Uterus (tissue), 4 donors: ENCODE measurements at places on chromosomes 4 and X. TPM values are rescaled to one million over a fixed set of nuclear protein-coding genes. Genes with fewer than 3 reads are reported as not detected.

The RAI2 gene
- total RNA-seq: 80.1 TPM

The ADH6 gene
- total RNA-seq: not detected

The SUPT20HL2 gene
- 1.2 TPM for total RNA-seq

The MAGEA8 gene
- total RNA-seq: not detected

The ZCCHC18 gene
- total RNA-seq: 7.2 TPM

The CD40LG gene
- not detected for total RNA-seq

The GAGE12F gene
- not detected for total RNA-seq

The CDKL5 gene
- 13.6 TPM for total RNA-seq

The DGKK gene
- not detected for total RNA-seq

The HS3ST1 gene
- 14.1 TPM for total RNA-seq

The NEUROG2 gene
- not detected for total RNA-seq

The CLNK gene
- not detected for total RNA-seq

The PPP1R2C gene
- total RNA-seq: not detected

The ADH1B gene
- total RNA-seq: 360 TPM

The SGMS2 gene
- 14.9 TPM for total RNA-seq

The NDNF gene
- 9.7 TPM for total RNA-seq

The POF1B gene
- not detected for total RNA-seq

The P2RY4 gene
- total RNA-seq: not detected

The PABPC1L2B gene
- total RNA-seq: not detected

The CXXC4 gene
- 0.51 TPM for total RNA-seq

The TMEM33 gene
- total RNA-seq: 61.1 TPM

The EVC gene
- 37.9 TPM for total RNA-seq

The DNAAF6 gene
- not detected for total RNA-seq

The PLP2 gene
- 42.1 TPM for total RNA-seq

The GNRHR gene
- not detected for total RNA-seq

The CENPVL2 gene
- total RNA-seq: not detected
